ENCODE measurements at places on chromosomes 11 and 22.

DNA sequence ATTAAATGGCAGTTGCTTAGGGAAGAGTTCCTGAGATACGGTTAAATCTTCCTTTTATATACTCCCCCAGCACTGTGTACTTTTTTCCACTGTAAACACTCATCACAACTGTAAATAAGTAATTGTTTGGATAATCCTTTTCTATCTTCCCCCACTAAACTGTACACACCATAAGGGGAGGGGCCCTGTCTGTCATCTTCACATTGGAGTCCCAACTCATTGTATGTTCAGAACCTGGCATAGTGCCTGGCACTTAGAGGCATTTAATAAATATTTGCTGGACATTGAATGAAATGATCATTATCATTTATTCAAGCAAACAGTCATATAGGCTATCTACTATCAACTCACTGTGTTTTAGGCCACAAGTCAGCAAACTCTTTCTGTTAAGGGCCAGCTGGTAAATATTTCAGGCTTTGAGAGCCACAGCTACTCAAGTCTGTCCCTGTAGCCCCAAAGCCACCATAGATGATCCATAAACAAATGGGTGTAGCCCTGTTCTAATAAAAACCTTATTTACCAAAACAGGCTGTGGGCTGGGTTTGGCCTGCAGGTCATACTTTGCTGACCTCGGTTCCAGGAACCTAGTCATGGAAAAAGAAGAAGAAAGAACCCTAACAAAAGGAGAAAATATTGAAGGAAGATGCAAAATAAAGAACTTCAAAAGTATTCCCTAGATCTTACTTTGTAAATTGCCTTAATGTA lies 70.0 kb downstream of the AMOTL1 start:
- ATAC-seq: no peak

GRCh38 chr11:63672936-63673539 lies 1.9 kb upstream of the ATL3 start:
- ATAC-seq: no peak

GRCh38 chr11:65430406-65431217 lies 8.0 kb downstream of the NEAT1 start:
- peak; percentile 3 for ATAC-seq

DNA sequence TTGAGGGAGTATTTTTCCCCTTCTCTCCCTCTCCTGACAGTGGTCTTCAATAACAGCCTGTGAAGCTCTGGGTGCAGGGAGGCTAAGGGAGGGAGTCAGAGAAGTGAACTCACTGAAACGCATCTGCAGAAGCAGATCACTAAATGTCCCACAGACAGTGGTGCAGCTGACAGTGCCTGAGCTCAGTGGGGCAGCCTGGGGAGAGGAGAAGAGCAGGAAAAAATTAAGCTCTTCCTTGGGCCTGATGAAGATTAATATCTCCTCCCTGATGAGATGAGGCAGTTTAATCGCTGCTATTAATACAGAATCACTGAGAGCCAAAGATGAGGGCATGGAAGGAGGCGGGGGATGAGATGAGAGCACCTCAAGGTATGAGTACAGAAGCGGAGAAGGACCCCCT lies 180.8 kb downstream of the LARGE1 start:
- ATAC-seq: no peak

DNA sequence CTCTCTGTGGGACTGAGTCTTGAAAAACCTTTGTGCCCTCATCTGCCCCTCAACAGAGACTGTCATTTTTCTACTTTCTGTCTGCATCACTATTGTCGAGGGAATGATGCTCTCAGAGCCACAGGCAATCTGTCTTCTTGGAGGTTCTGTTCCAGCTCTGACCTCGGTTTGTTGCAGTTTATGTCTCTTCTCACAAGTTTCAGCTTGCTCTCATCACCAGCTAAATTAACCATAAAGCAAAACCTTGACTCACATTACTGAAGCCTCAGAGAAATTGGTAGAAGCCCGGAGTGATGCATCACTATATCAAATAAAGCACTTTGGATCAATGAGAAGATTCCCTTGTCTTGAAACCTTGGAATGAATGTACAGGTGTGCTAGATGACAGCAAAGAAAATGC lies 60.6 kb upstream of the BLID start:
- ATAC-seq: no peak

GRCh38 chr11:1770061-1770460 lies 6.3 kb upstream of the CTSD start:
- no peak for ATAC-seq

DNA sequence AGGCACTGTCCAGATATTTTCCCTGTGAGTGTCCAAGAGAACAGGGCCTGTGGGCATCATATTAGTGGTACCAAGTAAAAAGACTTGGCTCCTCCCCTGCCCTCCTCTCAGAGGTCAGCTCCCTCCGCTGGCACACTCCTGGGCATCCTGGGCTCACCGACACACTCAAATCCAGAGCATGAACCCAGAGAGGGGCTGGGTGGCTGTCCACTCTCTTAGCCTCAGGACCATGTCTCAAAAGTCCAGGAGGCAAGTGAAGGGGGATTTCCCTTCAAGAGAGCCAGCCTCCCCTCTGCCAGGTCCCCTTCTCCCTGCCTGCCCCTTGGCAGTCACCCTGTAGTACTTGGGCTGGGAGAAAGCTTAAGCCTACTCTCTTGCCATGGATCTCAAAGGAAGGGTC lies 10.3 kb downstream of the BCL9L start:
- no peak for ATAC-seq

DNA sequence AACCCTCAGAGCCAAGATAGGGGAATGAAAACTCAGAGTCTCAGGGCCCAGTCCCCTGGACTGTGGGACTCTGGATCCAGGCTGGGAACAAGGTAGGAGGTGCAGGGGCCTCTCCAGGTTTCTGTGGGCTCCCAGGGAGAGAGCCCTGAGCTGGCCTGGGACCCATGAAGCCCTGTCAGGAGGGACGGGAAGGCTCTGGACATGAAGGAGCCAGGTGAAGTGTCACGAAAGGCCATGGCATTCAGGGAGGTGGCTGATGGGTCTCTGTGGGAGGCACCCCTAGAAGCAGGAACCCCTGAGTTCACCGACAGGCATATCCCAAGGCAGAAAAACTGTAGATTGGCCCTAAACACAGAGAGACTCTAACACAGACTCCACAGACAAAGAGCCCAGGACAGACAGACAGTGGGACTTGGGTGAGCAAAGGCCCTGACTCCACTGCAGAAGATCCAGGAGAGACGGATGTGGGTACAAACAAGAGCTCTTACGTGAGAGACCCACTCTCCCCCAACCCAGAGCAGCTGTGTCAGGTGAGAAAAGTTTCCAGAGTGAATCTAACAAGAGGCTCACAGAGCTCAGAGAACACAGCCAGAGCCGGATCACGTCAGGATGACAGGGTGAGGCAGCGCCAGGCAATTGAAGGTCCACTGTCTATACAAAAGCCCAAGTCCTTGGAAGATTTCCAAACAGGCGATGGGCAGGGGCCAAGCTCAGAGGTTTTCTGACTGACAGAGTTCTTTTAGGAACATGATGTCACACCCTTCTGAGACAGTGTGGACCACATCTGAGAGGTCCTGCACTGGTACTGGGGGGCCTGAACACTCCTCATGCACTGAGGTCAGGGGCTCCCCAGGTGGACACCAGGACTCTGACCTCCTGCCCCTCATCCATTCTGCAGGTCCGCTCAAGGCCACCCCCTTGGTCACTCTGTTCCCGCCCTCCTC lies 27.4 kb downstream of the IGLL5 start:
- ATAC-seq: no peak

- no peak for ATAC-seq
These were observed 10.1 kb downstream of the CHID1 start for GRCh38 chr11:900545-900944.

GRCh38 chr11:10019906-10020682 lies 273.9 kb downstream of the SBF2 start:
- no peak for ATAC-seq

DNA sequence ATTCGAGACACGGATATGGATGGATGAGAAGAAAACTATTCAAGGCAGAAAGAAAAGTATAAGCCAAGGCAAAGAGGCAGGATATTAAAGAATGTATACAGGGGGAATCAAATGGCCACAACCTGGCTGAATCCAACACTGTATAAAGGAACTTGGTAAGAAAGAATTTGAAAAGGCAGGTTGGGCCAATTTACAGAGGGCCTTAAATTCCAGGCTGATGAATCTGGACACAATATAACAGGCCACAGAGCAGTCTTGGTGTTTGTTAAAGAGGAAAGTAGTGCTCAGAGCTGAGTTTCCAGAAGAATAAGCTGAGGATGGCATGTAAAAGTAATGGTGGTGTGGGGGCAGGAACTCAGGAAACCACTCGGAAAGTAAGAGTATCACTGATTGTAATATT lies 72.3 kb upstream of the POU2AF2 start:
- ATAC-seq: no peak

DNA sequence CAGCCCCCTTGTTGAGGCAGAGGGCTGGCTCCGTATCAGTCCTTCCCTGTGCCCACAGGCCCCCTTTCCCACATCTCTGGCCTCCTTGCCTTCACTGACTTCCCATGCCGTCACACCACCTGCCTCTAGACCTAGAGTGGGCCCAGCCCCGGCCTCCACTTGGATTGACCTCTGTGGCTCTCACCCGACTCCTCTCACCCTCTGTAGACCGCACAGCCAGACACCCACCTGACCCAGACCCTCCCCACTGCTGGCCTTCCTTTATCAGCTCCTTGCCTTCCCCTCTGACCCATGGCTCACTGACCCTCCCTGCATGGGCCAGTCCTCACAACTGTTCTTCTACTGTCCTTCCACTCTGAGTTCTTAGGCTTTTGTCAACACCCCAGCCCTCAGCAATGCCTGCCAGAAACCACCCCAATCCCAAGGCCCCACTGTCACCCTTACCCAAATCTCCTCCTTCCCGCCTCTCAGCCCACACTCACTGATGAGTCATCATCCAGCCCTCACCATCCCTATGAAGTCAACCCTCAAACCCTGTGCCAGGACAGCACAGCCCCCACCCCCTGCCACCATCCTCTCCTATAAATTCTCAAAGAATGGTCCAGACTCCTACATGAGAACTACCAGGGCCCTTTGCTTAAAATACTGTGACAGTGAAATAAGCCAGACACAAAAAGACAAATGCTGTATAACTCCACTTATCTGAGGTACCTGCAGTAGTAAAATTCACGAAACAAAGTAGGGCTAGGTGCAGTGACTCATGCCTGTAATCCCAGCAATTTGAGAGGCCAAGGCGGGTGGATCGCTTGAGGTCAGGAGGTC lies 53.4 kb downstream of the SCGB1A1 start:
- peak; percentile 88 for ATAC-seq

GRCh38 chr11:73227571-73228211 lies 9.6 kb downstream of the P2RY2 start:
- ATAC-seq: no peak

DNA sequence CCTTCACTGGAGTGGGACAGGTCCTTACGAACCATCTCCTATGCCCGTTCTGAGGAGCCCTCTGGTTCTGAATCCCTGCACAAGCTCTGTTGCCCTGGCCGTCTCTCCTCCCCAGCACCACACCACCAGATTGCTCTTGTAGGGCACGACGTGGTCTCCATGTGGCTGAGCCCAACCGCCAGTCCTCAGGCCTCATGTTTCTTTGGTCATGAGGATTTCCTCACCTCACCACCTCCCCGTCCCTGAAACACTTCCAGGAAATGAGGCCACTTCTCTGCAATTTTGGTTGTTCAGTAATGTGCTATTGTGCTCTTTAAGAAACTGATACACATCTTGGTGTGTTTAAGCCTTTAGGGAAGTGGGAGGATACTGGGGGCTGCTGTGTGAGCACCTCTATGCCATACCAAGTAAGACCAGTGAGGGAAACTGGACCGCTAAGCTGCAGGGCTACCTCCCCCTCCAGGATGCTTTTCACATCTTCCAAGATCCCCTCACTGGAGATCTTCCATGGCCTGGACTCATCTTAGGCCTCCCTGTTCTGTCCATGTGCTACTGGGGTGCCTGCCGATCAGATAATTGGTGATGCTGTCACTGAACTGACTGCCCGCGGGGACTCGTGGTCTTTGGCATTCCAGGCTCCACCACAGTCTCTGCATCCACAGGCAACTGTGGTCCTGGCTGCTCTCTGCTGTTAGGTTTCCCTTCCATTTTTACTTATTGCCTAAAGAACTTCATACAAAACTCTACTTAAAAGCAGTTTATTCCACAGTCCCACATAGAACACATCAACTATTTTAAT lies 21.9 kb downstream of the DRICH1 start:
- ATAC-seq: no peak

GRCh38 chr11:7019500-7020182 lies 505 bp downstream of the ZNF214 start:
- peak; percentile 21 for ATAC-seq

- ATAC-seq: no peak
These were observed 62.6 kb upstream of the PHF21B start for GRCh38 chr22:45072322-45072903.

GRCh38 chr11:73072935-73073481 lies 69.1 kb downstream of the FCHSD2 start:
- ATAC-seq: peak; percentile 43

DNA sequence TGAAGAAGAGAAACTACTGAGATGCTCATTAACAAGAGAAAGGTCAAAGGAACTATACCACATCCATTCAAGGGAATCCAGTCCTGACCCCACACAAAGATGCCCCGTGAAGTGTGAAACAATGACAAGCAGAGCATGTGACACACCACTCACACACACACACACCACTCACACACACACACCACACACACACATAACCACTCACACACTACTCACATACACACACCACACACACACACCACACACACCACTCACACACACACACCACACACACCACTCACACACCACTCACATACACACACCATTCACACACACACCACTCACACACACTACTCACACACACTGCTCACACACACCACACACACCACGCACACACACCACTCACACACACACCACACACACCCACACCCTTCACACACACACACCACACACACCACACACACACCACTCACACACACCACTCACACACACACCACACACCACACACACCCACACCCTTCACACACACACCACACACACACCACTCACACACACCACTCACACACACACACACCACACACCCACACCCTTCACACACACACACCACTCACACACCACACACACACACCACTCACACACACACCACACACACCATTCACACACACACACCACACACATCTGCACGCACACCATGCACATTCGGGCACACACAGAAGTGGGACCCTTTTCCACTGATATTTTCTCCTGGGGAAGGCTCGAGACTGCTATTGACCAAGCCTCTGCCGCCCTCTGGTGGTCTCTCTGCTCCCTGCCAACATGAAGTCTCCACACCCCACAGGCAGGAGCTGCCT lies 32.0 kb upstream of the COMT start:
- peak; percentile 85 for ATAC-seq

DNA sequence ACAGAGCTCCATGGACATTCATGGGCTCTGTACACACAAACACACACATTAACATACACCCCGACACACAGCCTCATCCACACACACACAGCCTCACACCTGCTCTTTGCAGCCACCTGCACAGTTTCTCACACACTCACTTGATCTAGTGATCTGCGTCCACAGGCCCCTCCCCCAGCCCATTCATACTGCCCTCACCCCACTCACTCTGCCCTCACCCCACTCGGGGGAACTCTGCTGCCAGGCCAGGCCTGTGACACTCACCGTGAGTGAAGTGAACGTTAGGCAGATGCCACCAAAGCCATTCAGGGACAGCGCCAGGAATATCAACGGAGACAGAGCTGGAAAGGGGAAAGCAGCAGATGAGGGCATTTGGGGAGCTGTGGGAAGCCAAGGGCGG lies 15.0 kb downstream of the SLC43A1 start:
- no peak for ATAC-seq

Data from gastroesophageal sphincter (tissue), 4 donors.